Brain microvascular endothelial cell (primary cell): ENCODE measurements at places on chromosomes 16 and 17.

DNA sequence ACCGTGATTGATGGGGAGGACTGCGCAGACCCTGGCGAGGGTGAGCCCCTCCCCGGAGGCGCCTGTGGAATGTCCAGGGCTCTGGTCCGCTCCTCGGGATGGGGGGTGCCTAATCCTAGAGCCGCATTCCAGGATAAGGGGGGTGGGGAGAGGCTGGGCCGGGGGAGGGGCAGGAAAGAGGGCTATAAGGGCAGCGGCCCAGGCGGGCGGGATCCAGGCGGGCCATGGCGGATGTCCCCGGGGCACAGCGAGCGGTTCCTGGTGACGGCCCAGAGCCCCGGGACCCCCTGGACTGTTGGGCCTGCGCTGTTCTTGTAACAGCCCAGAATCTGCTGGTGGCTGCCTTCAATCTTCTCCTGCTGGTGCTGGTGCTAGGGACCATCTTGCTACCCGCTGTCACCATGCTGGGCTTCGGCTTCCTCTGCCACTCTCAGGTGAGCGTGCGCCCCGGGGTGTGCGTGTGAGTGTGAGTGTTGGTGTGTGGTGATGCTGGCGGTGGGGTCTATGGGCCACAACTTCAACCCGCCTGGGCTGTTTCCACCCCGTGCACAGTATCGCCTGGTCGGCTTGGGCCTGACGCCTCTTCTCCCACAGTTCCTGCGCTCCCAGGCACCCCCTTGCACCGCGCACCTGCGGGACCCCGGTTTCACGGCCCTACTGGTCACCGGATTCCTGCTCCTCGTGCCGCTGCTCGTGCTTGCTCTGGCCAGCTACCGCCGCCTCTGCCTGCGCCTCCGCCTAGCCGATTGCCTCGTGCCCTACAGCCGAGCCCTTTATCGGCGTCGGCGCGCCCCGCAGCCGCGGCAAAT lies at the start of gene TMEM88:
TSS of gene TMEM88 (plus strand) at position 216 of the 809 bp plus-strand sequence. CDS start at position 225, 9 bp downstream.
- DNase-seq: no peak

DNA sequence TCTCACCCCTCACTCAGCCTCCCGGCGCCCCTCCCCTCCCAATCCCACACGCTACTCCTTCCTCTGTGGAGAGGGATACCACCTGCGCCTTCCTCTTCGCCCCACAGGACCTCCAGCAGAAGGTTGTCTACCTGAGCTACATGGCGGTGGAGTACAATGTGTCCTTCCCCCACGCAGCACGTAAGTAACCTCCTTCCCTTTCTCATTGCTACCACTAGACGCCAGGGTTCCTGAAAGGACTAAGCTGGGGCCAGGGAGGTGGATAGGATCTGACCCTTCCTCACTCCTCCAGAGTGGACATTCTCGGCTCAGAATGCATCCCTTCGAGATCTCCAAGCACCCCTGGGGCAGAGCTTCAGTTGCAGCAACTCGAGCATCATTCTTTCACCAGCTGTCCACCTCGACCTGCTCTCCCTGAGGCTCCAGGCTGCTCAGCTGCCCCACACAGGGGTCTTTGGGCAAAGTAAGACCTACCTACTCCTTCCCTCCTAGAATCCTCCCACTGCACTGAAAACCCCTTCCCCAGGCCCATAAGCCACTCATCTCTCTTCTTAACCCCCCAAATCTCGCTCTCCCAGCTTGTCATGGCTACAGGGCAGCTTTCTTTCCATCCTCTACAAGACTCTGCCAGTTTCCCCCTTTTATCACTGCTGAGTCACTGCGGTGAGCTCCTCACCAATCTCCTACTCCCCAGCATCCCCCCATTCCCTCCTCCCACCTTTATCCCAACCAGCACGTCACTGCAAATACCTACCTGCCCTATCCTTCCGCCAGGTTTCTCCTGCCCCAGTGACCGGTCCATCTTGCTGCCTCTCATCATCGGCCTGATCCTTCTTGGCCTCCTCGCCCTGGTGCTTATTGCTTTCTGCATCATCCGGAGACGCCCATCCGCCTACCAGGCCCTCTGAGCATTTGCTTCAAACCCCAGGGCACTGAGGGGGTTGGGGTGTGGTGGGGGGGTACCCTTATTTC lies 1.5 kb downstream of the CD68 start:
- DNase-seq: no peak

DNA sequence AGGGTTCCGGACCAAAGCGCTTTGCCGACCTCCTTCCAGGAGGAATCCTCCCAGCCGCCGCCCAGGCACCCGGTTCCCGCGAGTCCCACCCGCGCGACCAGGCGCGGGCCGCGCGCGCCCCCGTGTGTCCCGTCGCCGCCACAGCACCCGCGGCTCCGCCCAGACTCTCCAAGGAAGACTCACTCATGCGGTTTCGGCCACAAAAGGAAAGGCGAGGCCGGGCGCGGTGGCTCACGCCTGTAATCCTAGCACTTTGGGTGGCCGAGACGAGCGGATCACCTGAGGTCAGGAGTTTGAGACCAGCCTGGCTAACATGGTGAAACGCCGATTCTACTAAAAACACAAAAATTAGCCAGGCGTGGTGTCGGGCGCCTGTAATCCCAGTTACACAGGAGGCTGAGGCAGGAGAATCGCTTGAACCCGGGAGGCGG lies 3.5 kb upstream of the PKMYT1 start:
- peak; percentile 76 for DNase-seq

DNA sequence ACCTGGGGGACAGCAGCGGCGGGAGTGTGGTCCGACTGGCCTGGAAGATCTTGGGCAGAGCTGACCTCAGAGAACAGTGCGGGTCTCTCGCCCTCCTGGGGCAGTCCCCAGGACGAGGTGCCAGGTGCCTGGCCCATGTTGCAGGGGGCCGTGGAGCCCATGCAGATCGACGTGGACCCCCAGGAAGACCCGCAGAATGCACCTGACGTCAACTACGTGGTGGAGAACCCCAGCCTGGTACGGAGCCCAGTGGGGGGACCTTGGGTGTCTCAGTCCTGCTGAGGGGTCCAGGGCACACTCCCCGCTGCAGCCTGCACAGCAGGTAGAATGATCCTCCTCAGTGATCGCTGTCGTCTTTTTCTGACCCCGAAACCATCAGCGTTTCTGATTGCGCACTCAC lies 1.4 kb downstream of the GPS1 start:
- DNase-seq: no peak

DNA sequence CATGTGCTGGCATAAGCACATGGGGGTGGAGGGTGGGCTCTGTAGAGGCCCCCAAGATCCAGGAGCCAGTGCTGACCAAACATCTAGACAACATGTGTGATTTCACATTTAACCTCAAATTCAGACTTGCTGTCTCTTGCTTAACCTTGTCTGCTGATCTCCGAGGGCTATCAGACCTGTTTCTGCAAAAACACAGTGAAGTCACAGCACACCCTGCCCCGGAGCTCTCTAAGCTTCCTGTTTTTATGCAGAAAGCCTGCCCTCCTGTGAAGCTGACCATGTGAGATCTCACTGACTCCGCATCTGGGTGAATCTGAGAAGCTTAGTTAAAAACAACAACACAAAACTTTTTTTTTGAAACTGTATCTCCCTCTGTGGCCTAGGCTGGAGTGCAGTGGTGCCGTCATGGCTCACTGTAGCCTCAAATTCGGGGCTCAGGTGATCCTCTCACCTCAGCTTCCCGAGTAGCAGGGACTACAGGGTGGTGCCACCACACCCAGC lies 6.6 kb upstream of the DPEP2 start:
- no peak for DNase-seq

DNA sequence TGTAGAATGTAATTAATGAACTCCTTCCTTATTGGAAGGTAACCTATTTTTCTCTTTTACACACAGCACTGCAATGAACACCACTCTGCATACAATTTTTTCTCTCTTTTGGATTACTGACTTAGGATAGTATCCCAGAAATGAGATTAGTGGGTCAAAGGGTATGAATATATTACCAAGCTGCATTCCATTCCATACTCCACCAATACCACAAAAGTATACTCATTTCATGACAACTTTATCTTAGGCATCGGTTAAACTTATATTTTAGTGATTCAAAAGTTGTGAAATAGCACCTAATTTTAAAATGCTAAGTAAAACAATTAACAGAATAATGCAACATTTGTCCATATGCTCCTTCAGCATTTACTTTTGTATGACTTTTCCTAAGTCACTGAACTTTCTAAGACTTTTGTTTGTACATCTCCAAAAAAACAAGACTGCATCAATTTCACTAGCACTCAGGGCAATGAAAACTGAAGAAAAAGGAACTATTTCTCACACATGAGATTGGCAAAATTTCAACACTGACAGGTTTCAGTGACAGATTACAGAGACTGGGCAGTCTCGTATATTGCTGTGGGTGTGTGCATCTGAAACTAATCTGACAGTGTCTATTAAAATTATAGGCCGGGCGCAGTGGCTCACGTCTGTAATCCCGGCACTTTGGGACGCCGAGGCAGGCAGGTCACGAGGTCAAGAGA lies 32.1 kb downstream of the HELZ start:
- DNase-seq: no peak

GRCh38 chr17:78923660-78924453 lies 1.3 kb downstream of the TIMP2 start:
- no peak for DNase-seq

DNA sequence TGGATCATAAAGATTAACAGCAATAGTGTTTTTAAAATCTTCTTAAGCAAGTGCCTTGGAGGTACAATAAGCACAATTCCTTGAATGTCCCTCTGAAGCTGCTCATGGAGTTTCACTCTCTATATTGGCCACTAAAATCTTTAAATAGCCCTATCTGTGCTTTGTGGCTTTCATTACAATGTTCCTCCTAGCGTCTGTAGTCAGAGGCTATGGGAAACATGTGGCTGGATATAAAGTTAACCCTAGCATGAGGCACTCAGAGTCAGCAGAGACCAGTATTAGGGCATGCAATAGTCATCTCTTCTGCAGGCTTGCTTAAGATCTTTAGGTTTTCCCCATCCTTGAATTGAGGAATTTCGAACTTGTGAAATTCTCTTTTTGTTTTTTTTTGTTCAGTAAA lies 668.2 kb downstream of the CDH11 start:
- DNase-seq: peak; percentile 47

- peak; percentile 76 for DNase-seq
Observed at GRCh38 chr17:38867179-38867967, 2.5 kb upstream of the LASP1 start.
